Neural progenitor cell (in vitro differentiated cells): ENCODE measurements at places on chromosomes 1 and 21. TPM values are rescaled to one million over a fixed set of nuclear protein-coding genes. Genes with fewer than 3 reads are reported as not detected.

The HECTD3 gene
- 13.1 and 26.7 TPM in 2 replicates for total RNA-seq

The RAB25 gene
- 2.4 and 7.7 TPM in 2 replicates for total RNA-seq

The VANGL1 gene
- 8.0 and 8.5 TPM in 2 replicates for total RNA-seq

The TSSK3 gene
- total RNA-seq = not detected in 2 replicates
